Aorta (tissue), 5 donors: ENCODE measurements at places on chromosomes 7 and 10.
A peak's percentile ranks its signal among the peaks of the same experiment; 100 is the strongest.

DNA sequence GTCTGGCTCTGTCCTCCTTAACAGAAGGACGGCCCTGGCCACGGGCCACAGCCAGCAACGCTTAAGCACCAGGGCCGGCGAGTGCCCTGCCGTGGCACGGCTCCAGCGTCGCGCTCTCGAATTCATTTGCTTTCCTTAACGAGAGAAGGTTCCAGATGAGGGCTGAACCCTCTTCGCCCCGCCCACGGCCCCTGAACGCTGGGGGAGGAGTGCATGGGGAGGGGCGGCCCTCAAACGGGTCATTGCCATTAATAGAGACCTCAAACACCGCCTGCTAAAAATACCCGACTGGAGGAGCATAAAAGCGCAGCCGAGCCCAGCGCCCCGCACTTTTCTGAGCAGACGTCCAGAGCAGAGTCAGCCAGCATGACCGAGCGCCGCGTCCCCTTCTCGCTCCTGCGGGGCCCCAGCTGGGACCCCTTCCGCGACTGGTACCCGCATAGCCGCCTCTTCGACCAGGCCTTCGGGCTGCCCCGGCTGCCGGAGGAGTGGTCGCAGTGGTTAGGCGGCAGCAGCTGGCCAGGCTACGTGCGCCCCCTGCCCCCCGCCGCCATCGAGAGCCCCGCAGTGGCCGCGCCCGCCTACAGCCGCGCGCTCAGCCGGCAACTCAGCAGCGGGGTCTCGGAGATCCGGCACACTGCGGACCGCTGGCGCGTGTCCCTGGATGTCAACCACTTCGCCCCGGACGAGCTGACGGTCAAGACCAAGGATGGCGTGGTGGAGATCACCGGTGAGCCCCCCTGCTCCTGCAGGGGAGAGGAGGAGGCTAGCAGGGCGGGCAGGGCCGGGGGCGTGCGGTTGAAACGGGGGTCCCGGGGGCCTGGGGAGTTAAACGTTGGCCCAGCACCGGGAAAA, at the start of gene HSPB1:
HSPB1 (plus strand) TSS at position 327 of the 855 bp plus-strand sequence; CDS start at position 367, 40 bp downstream.
- peak; percentile 97 for DNase-seq
- H3K27ac ChIP-seq: peak within 1 kb of the TSS; percentile 91
- H3K27me3 ChIP-seq: no peaks in the 10 kb centered on the region
- H3K36me3 ChIP-seq: no peaks in the 10 kb centered on the region
- H3K4me3 ChIP-seq: peak within 1 kb of the TSS; percentile 91
- H3K4me1 ChIP-seq: no peaks in the 10 kb centered on the region

DNA sequence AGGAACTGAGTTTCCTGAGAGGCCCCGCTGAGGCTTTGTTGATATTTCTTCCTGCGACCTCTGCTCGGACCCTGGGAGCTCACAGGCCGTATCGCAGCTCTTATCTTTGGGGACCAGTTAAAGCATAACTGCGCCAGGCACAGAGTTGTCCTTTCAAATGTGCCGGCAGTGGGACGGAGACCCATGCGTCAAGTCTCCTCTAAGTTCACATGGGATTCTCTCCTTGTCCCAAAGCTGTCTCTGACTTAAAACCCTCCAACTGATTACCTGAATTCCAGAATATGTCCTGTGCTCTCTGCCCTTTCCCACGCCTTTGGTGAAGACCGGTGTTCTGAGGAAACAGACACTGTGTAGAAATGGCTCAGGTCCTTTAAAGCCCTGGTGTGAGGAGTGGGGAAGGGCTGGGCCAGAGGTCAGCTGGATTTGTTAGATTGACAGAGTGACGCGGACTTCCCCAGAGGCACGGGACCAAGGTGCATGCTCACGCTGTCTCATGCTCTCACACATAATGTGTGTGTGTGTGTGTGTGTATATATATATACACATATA, 169.8 kb downstream of the EGFR start:
- DNase-seq: no peak
- no peak overlapping the region for H3K4me3 ChIP-seq
- H3K27me3 ChIP-seq: no peaks in the 10 kb centered on the region
- no peaks in the 10 kb centered on the region for H3K36me3 ChIP-seq
- no peaks in the 10 kb centered on the region for H3K4me1 ChIP-seq
- H3K27ac ChIP-seq: no peak overlapping the region

GRCh38 chr10:8719971-8720370, 665.5 kb downstream of the GATA3 start:
- no peaks in the 10 kb centered on the region for H3K27me3 ChIP-seq
- no peaks in the 10 kb centered on the region for H3K4me1 ChIP-seq
- DNase-seq: no peak
- H3K4me3 ChIP-seq: no peak overlapping the region
- no peak overlapping the region for H3K27ac ChIP-seq
- no peaks in the 10 kb centered on the region for H3K36me3 ChIP-seq

DNA sequence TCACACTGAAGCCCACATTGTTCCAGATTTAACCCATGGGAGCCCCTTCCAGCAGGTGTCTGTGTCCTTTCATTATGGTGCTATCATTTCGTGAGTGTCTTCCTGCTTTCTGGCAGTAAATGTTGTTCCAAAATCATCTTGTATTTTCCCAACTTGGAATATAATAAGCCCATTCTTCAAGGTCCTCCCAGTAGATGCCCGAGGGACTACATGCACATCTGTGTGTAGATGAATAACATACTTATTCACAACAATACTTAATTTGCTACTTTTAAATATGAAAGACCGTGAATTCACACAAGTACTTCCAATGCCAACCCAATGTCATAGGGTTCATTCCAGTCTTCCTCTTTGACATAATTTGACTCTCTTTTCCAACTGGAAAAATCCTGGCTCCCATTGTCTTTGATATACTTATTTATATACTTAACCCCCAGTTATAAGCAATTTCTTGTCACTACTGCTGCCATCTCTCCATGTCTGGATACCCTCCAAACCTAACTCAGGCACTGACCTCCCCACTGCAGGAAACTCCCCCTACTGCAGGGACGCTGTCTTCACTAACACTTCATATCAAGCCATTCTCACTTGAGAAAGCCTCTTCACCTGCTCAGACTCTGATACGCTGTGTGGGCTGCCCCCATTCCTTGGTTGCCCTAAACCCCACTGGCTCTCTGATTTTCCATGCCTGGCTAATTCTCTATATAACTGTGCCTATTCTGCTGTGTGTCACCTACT, 1119.2 kb downstream of the CNTNAP2 start:
- no peak for DNase-seq
- H3K27ac ChIP-seq: no peak overlapping the region
- no peaks in the 10 kb centered on the region for H3K36me3 ChIP-seq
- no peak overlapping the region for H3K4me3 ChIP-seq
- no peaks in the 10 kb centered on the region for H3K27me3 ChIP-seq
